ENCODE measurements at places on chromosomes 2 and 18.

GRCh38 chr2:3041841-3042600, 335.6 kb downstream of the EIPR1 start:
- no peaks in the 10 kb centered on the region for H3K27me3 ChIP-seq
- no peaks in the 10 kb centered on the region for H3K36me3 ChIP-seq
- no peak overlapping the region for H3K27ac ChIP-seq
- H3K4me3 ChIP-seq, result no peak overlapping the region
- no peaks in the 10 kb centered on the region for H3K4me1 ChIP-seq
- no peak for DNase-seq

DNA sequence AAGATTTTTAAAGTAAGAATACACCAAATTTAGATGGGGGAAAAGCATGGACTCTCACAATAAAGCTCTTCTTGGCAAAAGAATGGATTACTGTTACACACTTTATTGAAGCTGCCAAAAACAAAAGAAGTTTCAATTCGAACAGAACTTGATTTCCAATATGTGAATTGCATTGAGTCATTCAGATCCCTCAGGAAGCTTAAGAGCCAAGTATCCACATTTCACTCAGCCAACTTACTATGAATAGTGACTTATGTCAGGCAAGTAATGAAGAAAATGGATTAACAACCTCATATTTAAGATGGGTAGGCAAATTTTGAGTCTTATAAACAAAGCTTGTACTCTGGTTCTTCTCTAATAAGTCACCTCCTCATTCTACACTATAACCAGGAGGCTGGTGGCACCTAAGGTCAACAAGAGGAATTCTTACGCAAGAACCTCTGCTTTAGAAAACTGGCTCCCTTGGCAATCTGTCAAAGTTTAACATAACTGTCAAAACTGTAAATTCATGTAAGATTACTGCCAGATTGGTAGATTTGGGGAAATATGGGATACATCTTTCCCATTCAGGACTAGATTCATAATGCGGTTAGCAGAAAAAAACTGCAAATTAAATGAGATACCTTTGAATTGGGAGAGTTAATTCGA, 6.0 kb downstream of the HADHA start:
- H3K36me3 ChIP-seq, result peaks cover 6% of the 10 kb centered on the region
- no peak overlapping the region for H3K27ac ChIP-seq

DNA sequence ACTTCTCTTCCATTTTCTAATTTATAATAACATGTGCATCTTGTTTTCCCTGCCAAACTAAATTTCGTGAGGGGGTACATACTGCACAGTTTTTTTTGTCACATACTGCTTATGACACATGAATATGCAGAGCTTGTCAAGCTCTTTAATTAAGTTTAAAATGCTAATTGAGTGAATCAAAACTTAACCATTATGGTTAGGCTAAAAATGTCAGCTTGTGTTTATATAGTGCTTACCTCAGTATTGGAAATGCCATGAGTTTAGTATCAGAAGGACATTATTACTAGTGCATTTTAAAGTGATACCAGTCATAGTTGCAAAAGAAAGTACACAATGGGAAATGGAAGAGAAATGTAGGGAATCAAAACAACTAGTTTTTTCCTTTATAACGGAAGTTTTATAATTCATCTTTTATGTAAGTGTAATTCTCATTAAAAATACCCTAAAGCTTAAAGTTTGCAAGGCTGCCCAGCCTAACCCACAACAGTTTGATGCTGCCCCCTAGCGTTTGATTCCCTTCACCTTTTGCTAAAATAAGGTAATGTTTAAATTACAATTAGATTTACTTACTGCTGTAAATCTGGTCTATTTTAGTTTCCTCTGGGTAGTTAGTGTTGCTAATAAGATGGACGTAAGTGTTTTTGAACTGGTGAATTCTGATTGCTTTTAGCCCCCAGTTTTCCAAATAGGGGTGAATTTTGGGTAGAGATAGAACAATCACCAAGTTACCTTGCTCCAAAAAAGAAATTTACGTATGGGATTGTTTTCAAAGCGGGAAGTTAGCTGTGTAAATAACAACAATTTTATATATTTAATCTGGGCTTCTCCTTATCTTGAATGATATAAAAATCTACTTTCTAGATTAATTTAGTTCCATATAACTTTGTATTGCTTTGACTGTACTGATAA, 3.2 kb downstream of the SLC39A10 start:
- H3K27me3 ChIP-seq, result no peaks in the 10 kb centered on the region
- H3K4me3 ChIP-seq, result peak overlapping the region; percentile 4
- peak; percentile 87 for DNase-seq
- no peaks in the 10 kb centered on the region for H3K36me3 ChIP-seq

GRCh38 chr2:168180914-168181313, 66.5 kb downstream of the STK39 start:
- no peaks in the 10 kb centered on the region for H3K4me1 ChIP-seq
- no peaks in the 10 kb centered on the region for H3K27me3 ChIP-seq
- no peak for DNase-seq
- no peak overlapping the region for H3K27ac ChIP-seq

- no peak for DNase-seq
- no peak overlapping the region for H3K4me3 ChIP-seq
- no peak overlapping the region for H3K27ac ChIP-seq
- H3K36me3 ChIP-seq, result no peaks in the 10 kb centered on the region
These were observed 28.6 kb upstream of the IL1R2 start for GRCh38 chr2:101963198-101963597.

DNA sequence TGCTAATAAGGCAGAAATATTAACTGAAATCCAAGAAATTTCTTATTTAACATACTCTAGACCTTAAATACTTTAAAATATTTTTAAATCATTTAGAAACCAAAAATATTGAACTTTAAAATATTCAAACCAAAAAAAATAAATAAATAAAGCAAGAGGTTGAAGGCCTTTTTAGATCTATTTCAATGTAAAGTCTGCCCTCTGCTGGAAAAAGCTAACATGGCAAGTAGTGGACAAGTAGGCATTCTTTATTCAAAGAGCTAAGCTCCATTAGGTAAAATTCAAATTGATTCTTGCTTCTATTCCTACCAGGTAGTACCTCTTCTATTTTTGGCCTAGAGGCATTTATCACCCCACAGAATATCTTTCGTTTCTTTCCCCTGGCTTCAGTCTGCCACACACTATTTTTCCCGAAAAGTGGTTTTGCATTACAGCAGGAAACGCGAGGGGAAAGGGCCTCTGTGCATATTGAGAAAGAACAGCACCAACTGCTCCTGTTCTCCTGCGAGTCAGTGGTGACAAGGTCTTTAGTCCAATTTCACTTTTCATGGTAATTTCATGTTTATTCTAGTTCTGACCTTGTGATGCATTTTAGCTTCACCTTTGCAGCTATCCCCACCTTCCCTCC, 20.4 kb downstream of the IFIH1 start:
- H3K27me3 ChIP-seq, result no peaks in the 10 kb centered on the region
- H3K4me3 ChIP-seq, result no peak overlapping the region
- DNase-seq, result peak; percentile 87

DNA sequence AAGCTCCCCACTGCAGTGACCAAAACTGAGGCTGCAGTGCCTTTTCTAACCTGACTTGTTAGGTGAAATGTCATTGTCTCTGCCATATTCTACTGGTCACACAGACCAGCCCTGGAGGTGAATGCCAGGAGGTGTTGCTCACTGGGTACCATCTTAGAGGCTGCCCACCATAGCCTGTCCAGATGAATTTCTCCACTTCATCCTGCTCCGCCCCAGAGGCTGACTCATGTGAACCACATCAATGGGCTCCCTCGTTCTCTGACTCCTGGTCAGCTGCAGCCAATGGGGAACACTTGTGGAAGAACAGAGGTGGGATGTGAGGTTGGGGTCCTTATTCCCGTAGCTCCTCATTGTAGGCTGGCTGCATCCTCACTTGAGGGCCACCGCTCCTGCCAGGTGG, 3.4 kb upstream of the NARS1 start:
- H3K27me3 ChIP-seq, result no peaks in the 10 kb centered on the region
- DNase-seq, result no peak
- no peak overlapping the region for H3K4me3 ChIP-seq
- no peak overlapping the region for H3K27ac ChIP-seq
- H3K36me3 ChIP-seq, result no peaks in the 10 kb centered on the region

- no peaks in the 10 kb centered on the region for H3K36me3 ChIP-seq
- no peak for DNase-seq
- no peak overlapping the region for H3K4me3 ChIP-seq
- H3K4me1 ChIP-seq, result peaks cover 12% of the 10 kb centered on the region
- no peak overlapping the region for H3K27ac ChIP-seq
These were observed 98.1 kb downstream of the ARMC9 start for GRCh38 chr2:231296401-231296974.

- H3K4me1 ChIP-seq, result peaks cover 28% of the 10 kb centered on the region
- no peak for DNase-seq
- H3K4me3 ChIP-seq, result no peak overlapping the region
- H3K27me3 ChIP-seq, result no peaks in the 10 kb centered on the region
- H3K36me3 ChIP-seq, result no peaks in the 10 kb centered on the region
These were observed 19.9 kb downstream of the FMNL2 start for GRCh38 chr2:152354909-152355308.

DNA sequence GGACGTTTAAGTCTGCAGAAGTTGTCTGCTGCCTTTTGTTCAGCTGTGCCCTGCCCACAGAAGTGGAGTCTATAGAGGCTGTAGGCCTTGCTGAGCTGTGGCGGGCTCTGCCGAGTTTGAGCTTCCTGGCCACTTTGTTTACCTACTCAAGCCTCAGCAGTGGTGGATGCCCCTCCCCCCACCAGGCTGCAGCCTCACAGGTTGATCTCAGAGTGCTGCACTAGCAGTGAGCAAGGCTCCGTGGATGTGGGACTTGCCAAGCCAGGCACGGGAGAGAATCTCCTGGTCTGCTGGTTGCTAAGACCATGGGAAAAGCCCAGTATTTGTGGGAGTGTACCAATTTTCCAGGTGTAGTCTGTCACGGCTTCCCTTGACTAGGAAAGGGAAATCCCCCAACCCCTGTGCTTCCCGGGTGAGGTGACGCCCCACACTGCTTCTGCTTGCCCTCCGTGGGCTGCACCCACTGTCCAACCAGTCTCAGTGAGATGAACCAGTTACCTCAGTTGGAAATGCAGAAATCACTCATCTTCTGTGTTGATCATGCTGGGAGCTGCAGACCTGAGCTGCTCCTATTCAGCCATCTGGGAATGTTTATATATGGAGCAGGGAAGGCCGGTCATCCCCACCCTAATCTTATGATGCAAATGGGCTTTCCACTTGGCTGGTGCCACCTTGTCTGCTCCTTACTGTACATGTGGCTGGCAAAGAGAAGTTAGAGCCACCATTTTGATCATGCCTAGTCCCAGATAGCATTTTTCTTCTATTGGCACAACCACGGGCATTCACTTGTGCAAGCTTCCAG, 156.9 kb upstream of the ITGA6 start:
- H3K4me1 ChIP-seq, result peaks cover 10% of the 10 kb centered on the region
- no peaks in the 10 kb centered on the region for H3K36me3 ChIP-seq
- DNase-seq, result peak; percentile 61
- H3K27me3 ChIP-seq, result no peaks in the 10 kb centered on the region

DNA sequence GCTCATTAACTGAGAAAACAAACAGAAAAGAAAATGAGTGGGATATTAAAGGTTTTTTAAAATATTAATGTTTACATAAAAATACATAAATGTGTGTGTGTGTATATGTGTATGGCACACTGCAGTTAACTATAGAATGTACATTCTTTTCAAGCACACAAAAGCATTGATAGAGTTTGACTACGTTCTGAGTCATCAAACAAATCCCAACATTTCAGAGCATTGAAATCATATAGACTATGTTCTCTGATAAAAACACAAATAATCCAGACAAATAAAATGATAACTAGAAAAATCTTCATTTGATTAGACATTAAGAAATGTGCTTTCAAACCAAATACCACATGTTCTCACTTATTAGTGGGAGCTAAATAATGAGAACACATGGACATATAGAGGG, 84.3 kb upstream of the CELF4 start:
- DNase-seq, result no peak
- no peaks in the 10 kb centered on the region for H3K27me3 ChIP-seq
- no peak overlapping the region for H3K4me3 ChIP-seq
- no peaks in the 10 kb centered on the region for H3K36me3 ChIP-seq
- H3K4me1 ChIP-seq, result peaks cover 10% of the 10 kb centered on the region

DNA sequence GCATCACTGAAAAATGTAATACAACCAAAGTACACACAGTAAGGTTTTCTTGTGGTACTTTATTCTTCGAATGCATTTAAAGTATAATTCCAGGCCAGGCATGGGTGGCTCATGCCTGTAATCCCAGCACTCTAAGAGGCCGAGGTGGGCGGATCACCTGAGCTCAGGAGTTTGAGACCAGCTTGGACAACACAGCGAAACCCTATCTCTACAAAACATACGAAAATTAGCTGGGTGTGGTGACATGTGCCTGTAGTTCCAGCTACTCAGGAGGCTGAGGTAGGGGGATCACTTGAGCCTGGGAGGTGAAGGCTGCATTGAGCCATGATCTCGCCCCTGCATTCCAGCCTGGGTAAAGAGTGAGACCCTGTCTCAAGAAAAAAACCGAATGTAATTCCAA, 3.9 kb upstream of the TTC39C start:
- peaks cover 10% of the 10 kb centered on the region for H3K27me3 ChIP-seq
- no peaks in the 10 kb centered on the region for H3K4me1 ChIP-seq
- no peak for DNase-seq
- no peak overlapping the region for H3K4me3 ChIP-seq
- H3K36me3 ChIP-seq, result no peaks in the 10 kb centered on the region
- no peak overlapping the region for H3K27ac ChIP-seq

DNA sequence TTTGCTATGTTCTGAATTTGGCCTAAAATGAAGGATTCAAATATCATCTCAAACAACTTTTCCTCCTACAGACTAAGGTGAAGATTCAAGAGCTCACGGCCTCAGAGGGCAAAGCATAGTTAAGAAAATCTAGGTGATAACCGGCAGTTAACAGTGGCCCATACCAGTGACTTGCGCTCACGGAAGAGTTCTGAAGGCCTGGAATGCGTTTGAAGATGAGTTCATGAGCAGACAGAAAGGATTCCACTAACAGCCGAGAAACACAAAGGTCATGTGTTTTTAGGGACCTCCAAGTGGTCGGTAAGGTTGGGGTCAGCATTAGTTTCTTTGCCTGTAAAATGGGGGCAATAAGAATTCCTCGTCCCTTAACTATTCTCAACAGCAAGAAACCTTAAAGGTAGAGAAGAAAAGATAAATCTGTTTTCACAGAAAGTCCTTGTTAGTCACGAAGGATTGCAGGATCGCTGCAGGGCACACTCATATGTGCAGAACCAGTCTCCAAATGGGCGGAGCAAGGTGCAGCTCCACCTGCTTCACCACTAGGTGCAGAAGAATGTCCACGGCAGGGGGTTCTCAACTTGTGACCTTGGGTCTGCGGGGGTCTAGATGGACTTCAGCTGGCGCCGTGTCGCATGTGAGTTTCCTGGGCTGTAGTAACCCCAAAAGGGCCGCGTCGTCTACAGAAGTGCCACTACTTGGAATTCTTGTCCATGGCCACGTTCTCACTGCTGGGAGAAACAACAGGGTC, 708 bp upstream of the RPIA start:
- peaks cover 6% of the 10 kb centered on the region for H3K4me1 ChIP-seq
- no peaks in the 10 kb centered on the region for H3K27me3 ChIP-seq
- H3K4me3 ChIP-seq, result peak overlapping the region; percentile 72
- H3K36me3 ChIP-seq, result no peaks in the 10 kb centered on the region
- peak overlapping the region; percentile 87 for H3K27ac ChIP-seq

GRCh38 chr2:192315543-192315942, 120.8 kb upstream of the TMEFF2 start:
- no peak for DNase-seq
- H3K4me3 ChIP-seq, result no peak overlapping the region
- no peak overlapping the region for H3K27ac ChIP-seq
- H3K4me1 ChIP-seq, result no peaks in the 10 kb centered on the region
